ENCODE measurements at places on chromosomes 7 and 10.

- no peak for DNase-seq
These were observed 4.8 kb downstream of the FSCN3 start for GRCh38 chr7:127598318-127598717.

GRCh38 chr7:28739128-28739527, 219.0 kb downstream of the TRIL start:
- DNase-seq = no peak

- no peak for DNase-seq
These were observed 15.9 kb downstream of the SKIDA1 start for GRCh38 chr10:21509341-21510240.

DNA sequence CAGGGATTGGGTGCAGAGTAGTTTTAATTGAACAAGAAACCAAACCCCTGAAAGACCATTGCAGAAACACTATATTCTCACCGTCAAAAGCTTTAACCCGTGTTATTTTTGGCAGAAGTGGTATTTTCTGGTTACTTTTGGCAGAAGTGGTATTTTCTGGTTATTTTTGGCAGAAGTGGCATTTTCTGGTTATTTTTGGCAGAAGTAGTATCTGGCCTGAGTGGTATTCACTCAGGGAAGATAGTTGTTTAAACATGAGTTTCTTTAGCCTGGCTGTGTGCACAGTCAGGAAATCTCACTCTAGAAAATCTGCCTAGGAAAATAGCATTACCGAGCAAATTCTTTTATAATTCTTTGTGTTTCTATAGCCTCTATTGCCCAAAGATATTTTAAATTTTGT, 322.7 kb downstream of the GFRA1 start:
- no peak for DNase-seq

- no peak for DNase-seq
These were observed 315.2 kb upstream of the ZNF32 start for GRCh38 chr10:43963793-43964425.

DNA sequence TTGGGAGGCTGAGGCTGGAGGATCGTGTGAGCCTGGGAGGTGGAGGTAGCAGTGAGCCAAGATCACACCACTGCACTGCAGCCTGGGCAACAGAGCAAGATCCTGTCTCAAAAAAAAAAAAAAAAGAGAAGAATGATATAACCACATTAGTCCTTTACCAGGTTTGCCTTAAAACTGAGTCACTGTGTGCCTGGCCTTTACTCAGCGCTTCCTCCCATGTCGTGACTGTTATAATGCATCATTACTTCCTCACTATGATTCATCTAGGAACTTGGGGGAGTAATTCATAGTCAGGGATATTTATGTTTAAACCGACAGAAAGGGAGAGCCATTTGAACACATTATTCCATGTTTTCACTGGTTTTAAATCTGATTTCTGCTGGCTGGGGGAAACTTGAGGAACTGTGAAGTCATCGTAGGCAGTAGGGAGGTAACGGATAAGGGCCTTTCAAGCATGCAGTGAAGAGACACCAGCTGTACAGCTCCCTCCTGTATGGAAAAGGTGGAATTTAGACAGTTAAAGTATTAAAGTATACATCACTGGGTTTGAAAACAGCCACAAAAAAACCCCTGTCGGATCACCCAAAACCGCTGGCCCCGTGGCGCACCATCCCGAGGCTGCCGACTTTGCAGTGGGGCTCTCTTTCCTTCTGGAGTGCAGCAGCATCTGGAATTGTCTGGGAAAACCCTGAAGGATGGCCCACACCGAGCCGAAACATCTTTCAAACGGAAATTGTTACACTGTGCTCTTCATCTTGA, 119.8 kb downstream of the NKX6-2 start:
- DNase-seq = no peak

DNA sequence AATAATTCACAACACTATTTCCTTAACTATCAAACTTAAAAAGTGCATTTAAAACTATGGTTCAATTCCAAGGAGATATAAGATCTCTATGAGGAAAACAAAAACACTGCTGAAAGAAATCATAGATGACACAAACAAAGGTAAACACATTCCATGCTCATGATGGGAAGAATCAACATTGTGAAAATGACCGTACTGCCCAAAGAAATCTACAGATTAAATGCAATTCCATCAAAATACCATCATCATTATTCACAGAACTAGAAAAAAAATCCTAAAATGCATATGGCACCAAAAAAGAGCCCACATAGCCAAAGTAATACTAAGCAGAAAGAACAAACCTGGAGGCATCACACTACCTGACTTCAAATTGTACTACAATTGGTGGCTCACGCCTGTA, 159.9 kb upstream of the EEPD1 start:
- DNase-seq = no peak

GRCh38 chr10:48900371-48900801, 39.3 kb downstream of the LRRC18 start:
- no peak for DNase-seq

GRCh38 chr10:34017281-34017680, 682.8 kb upstream of the NRP1 start:
- no peak for DNase-seq

GRCh38 chr7:90897961-90898469, 301.9 kb downstream of the CDK14 start:
- no peak for DNase-seq

DNA sequence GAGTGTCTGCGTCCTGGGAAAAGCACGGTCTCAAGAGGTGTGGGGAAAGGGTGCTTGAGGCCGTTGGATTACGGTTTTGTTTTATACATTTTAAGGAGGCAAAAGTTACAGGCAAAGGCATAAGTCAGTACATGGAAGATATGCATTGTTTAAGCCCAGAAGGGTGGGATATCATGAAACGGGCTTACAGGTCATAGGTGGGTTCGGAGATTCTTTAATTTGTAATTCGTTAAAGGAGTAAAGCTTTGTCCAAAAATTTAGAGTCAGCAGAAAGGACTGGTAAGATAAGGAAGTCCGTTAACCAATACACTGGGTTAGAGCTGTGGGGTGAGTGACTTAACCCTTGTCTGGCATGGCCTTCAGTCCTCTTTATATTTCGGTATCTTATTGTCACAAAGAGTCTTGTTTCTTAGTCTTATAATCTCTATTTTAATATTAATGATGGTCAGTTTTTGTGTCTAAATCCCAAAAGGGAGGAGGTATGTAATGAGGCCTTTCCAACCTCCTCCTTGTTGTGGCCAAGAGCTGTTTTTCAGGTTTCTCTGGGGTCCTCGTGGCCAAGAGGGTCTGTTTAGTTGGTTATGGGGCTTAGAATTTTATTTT, 12.7 kb downstream of the TSPAN14 start:
- DNase-seq = no peak

DNA sequence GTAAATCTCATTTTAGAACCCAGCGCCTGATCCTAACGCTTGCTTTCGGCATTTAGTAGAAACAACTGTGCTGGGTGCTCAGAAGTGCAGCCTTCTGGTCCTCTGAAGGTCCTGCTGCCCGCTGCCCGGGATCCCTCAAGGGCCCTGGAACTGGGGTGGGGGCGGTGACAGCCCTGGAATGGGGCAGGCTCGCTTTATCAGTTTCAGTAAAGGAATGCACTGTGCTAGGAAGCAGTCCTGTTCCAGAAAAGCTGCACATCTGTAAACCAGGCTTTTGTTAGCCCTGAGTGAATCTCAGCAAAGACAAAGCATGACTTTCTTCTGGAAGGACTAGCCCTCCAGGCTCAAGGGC, 254.6 kb downstream of the TNS3 start:
- no peak for DNase-seq

GRCh38 chr10:35423505-35424306, 87.4 kb downstream of the CCNY start:
- no peak for DNase-seq

DNA sequence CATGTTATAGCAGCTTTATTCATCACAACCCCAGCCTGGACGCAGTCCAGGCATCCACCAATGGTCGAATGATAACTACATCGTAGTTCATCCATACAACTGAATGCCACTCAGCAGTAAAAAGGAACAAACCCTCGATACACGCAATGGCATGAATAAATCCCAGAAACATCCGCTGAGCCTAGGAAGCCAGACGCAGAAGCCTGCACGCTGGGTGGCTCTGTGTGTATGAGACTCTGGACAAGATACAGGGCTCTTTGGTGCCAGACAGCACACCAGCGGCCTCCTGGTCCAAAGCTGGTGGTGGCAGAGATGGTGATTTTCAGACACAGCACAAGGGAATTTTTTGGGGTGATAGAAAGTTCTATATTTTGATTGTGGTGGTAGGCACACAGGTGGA, 10.0 kb upstream of the CRYGN start:
- DNase-seq = no peak

DNA sequence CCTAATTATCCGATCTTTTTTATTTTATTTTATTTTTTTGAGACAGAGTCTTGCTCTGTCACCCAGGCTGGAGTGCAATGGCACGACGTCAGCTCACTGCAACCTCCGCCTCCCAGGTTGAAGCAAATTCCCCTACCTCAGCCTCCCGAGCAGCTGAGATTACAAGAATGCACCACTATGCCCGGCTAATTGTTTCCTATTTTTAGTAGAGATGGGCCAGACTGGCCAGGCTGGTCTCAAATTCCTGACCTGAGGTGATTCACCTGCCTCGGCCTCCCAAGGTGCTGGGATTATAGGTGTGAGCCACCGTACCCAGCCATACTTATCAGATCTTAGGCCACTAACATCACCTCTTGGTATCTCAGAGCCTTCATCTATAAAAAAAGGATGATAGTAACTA, 4.9 kb downstream of the SLC25A13 start:
- DNase-seq = no peak

DNA sequence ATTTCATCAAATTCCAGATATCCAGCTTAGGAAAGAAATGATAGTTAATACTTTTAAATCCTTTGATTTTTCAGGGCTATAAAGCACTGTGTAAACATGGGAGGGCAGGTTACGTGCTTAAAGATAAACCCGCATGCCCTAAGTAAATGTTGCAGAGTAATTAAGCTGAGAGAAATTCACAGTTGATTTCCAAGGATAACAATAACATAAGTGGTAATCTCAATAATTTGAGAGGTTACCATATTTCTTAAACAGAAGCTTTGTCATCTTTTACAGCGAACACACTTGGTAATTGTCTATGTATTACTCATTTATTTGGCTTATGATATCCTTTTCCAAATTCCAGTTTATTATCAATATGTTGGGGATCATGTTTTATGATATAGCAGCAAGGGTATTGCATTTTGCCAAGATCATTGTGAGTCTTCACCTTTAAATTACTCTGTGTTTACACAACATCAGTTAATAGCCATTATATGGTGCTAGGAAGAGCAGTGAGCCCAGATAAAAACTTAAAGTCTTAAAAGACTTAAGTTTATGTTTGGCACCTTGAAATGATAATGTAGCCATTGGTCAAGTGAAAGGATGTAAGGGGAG, 15.4 kb downstream of the MGAM start:
- DNase-seq = no peak

DNA sequence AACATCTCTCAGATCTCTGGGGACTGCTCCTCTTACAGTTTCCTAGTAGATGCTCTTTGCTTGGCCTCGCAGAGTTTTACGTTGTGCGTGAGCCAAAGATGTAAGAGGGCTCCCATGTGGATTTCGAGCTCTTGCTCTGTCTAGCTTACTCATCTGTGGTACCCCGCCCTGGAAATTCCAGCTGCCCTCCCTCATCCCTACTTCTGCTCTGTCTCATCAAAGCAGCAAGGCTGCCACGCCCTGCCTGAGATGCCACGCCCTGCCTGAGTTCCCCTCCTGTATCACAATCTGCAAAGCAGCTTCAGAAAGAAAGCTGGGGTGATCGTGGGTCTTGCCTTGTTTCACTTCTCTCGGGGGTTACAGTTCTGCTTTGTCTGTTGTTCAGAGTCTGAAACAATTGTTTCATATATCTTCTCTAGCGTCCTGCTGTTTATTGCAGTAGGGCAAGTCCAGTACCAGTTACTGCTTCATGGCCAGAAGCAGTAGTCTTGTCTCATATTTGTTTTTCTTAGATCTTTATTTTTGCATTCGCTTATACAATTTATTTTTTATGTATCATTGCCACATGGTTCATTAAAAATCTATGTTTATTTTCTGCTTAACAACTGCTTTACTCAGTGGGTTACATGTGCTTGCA, 36.1 kb upstream of the CCNY start:
- DNase-seq = no peak

DNA sequence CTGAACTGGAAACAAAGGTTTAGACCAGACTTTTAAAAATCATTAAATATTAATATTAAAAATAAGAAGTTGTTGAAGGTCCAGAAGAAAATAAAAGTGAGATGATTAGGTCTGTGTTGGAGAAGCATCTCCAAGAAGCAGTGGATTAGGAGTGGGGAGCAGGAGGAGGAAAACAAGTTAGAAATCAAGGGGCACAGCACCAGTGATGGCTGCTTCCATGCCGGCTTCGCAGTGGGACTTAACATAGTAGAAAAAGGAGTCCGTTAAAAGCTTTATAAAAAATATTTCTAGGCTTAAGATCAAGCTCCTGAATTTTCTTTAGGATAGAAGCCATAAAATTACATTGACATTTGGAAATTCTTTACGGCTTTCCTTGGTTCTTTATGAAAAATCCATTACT, 95.8 kb downstream of the CDC14C start:
- DNase-seq = no peak

DNA sequence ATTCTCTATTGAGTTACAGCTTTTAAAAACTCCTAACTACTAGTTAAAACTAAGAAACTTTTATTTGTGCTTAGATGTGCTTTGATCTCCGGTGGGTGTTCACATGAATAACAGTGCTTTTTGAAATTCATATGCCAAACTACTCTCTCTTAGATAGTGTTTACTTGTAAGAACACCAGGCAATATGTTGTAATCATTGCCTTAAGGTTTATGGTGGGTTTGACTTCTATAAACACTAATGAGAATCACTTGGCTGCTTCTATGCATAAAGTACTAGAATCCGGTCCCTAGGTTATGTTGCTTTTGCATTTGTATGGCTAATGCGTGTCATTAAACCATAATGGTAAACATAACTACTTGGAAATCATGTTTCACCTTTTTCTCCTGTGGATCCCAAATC, 203.9 kb upstream of the VSTM2A start:
- no peak for DNase-seq

- DNase-seq = no peak
These were observed 147.9 kb upstream of the LYZL1 start for GRCh38 chr10:29140991-29141390.

GRCh38 chr7:27151931-27152815, at the start of gene HOXA3:
HOXA3 (minus strand) TSS chr7:27152583; CDS start chr7:27110640, 41,943 bp downstream.
- no peak for DNase-seq
